ENCODE measurements at places on chromosomes 4 and X.

DNA sequence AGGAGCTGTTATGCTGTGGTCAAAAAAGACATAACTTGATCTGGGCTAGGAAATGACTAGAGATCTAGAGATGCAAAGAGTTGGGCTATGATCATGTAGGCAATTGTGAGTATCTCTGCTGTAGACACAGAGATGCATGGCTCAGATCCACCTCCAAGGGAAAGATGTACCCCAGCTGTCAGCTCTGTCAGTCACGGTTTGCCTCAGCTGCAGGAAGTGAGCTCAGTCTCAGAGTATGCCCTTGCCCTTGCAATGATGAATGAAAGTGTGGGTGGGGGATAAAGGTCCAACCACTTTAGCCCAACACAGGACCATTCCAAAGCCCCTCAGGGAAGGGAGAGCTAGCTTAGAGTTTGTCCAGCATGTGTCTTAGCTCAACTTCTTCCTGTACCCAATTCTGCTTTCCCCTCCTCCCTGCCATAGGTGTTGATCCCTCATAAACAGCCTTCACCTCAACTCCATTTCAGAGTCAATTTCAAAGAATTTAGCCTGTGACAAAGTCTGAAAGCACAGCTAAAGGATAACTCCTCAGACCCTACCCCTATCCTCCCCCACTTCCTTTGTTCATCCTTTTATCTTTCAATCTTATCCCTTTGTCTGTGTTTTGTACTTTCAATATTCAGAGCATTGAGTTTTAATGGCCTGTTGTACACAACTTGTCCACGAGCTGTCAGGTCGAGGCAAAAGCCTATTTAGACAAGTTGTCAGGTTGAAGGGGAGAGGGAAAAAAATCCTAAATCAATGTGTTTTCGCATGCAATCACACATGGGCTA, 90.6 kb downstream of the MID1IP1 start:
- no peak for DNase-seq

DNA sequence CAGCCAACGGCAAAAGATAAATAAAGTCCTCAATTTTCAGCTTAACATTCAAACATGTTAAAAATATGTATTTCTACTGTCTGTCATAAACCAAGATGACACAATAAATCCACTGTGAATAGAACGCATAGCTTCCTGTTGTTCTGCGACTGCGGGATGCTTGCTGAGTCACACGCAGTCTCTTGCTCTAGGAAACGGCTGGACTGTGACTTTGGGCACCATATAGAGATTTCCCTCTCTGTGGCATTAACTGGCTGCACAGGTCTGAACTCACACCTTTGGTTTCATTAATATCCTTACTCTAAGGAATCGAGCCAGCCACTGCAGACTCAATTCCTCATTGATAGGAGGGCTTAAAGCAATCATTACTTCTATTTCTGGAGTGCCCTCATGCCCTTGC, 8.4 kb downstream of the BEND4 start:
- DNase-seq, result no peak

DNA sequence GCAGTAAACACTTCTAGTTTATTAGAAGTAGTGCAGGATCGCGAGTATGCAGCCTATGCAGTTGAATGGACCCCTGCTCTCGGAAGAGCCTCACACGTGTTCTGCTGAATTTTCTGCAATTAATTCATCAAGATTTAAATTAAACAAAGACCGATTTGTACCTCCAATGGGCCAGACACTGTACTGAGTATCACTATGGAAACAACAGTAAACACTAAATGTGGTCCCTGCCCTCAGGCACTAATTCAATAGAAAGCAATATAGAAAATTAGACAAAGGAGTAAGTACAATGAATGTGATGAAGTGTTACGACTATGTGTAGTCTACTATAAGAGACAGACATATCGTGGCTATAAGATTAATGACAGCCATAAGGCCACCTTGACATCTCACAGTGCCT, 740.3 kb upstream of the FRG1 start:
- no peak for DNase-seq

DNA sequence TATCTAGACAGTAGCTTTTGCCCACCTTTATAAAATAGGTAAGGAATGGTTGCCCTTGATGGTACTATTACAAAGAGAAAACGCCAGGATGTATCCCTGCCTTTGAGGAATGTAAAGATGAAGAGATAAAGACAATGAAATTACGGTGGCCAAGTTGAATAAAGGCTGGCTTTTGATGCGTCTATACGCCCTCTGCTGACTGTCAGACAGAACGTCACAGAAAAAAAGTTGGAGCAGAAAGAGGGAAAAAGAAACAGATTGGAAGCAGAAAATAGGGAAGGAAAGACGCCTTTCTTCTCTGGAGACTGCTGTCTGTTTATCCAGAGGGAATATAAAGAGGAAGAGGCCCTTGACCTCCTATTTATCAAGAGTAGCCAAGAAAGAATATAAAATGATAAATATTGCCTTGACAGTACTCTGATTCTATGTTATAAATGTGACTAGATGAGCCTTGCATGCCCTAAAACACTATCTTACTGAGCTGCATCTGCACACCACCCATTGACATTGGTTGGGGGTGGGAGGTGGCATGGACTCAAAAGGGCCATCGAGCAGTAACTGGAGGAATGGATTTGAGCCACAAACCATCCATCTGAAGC, 30.6 kb downstream of the PCDH19 start:
- DNase-seq, result no peak

- peak; percentile 5 for DNase-seq
Observed at GRCh38 chr4:104860238-104861123, 286.2 kb upstream of the TET2 start.

GRCh38 chr4:41214136-41214824, at the start of gene APBB2:
APBB2 (minus strand) TSS chr4:41214542; CDS start chr4:41033254, 181,288 bp downstream.
- peak; percentile 87 for DNase-seq

DNA sequence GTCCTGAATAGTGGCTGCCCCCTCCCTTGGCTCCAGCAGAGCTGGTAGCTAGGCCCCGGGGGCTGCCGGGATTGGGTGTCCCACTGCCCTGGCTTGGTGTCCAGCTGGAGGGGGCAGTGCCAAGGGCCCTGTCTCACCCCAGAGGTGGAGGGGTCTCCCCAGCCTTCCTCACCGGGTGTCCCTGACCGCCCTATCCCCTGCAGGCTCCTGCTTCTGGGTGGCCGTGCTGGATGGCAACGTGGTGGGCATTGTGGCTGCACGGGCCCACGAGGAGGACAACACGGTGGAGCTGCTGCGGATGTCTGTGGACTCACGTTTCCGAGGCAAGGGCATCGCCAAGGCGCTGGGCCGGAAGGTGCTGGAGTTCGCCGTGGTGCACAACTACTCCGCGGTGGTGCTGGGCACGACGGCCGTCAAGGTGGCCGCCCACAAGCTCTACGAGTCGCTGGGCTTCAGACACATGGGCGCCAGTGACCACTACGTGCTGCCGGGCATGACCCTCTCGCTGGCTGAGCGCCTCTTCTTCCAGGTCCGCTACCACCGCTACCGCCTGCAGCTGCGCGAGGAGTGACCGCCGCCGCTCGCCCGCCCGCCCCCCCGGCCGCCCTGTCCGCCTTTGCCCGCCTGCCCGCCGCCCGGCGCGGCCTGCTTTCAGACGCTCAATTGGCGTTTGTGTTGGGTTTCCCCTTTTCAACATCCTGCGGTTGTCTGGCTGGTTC, 4.6 kb downstream of the NAT8L start:
- DNase-seq, result no peak

DNA sequence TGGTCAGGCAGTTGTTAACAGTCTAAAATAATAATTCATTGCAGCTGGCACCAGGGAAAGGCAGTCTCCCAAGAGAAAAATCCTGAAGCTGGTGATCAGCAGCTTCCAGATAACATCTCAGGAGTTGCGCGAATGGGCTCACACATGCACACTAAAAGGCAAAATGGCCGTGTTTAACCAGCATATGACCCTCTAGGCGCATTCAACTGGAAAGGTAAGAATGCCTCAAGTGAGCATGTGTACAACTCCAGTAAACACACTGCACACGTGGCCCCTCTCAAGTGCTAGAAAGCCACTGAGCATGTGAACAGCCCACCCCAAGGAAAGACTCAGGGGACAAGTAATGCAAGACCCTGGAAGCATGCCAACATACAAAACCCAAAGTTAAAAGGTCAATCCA, 33.1 kb downstream of the STPG2 start:
- no peak for DNase-seq

DNA sequence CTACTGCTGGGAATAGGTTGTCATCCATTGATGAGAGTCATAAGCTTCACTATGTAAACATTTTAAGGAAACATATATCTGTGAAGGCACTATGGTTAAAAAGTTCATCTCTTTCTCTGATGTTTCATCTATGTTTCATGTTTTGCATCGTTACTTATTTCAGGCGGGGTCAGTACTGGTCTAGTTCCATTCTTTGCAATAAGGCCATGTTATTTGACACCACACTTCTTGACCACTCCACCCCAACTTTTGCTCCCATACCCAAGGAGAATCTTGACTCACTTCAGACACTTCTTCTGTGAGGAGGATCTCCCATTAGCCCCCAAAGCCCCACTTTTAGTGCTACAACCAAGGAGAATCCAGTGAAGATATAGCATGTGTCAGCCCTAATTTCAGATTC, 119.4 kb downstream of the GRIA3 start:
- DNase-seq, result no peak

DNA sequence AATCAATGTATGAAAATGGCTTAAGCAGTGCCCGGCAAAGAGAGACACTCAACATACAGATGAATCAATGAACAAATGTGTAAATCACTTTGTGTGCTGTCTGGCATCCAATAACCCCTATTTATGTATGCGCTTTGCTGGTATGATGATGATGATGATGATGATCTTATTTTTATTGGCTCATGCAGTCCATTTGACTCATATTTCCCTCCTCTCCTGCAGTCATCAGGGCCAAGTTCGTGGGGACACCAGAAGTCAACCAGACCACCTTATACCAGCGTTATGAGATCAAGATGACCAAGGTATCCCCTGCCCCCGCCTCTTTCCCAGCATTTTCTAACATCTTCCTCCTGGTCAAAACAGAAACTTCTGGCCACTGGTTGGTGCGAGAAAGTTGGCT, 2.5 kb downstream of the TIMP1 start:
- DNase-seq, result no peak

DNA sequence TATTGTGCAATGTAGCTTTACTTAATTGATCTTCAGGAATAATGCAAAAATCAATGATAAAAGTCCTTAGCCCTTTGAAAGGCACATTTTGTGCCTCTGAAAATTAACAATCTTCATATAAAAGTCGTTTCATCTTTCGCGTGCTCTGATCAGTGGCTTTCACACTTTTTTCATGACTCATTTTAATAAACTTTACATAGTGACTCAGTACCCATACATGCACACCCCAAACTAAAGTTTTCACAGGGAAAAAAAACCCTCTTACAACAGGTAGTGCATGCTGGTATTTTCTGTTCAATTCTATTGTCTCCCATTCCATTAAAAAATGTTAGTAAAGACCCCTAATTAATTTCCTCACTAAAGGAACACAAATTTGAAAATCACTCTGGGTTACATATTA, 21.5 kb downstream of the RWDD4 start:
- no peak for DNase-seq

- no peak for DNase-seq
Observed at GRCh38 chr4:185874516-185875230, 62.7 kb upstream of the SORBS2 start.

GRCh38 chr4:1882850-1883271, 11.7 kb downstream of the NSD2 start:
- no peak for DNase-seq

- DNase-seq, result no peak
Observed at GRCh38 chr4:118018381-118019145, 15.7 kb upstream of the NDST3 start.

GRCh38 chrX:133415276-133416105, at the start of gene GPC4:
GPC4 (minus strand) TSS chrX:133415489; CDS start chrX:133414965, 524 bp downstream.
- peak; percentile 31 for DNase-seq

DNA sequence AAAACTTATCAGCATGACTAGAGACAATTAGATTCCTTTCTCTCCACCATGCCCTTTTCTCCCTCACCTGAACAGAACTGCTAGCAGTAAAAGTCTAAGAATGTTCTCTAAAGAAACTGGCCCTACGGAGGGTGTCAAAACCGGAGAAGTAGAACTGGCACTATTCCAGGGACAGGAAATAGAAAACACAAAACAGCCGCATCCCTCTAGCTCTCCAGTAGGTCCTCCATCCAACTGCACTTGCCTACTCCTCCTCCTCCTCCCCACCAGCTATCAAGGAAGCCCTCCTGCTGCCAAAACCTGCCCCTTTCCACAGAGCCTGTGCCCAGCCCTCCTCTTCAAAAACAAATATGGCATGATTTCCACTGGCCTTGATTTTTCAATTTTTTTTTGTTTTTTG, 28.4 kb downstream of the FUNDC1 start:
- no peak for DNase-seq

DNA sequence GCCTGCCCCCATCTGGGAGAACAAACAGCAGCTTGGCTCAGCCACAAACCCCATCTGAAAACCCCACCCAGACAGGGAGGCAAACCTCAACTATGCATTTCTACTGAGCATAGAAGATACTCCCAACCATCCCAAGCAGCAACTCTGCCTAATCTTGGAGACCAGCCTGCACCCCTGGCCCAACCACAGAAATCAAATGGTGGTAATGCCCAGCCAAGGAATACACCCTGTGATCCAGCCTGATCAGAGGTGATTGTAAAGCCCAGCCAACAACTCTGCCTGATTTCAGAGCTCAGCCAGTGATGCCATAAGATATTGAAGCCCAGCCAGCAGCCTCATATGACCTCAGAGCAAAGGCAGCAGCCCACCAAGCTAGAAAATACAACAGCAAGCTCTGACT, 19.8 kb downstream of the TMLHE start:
- DNase-seq, result no peak

DNA sequence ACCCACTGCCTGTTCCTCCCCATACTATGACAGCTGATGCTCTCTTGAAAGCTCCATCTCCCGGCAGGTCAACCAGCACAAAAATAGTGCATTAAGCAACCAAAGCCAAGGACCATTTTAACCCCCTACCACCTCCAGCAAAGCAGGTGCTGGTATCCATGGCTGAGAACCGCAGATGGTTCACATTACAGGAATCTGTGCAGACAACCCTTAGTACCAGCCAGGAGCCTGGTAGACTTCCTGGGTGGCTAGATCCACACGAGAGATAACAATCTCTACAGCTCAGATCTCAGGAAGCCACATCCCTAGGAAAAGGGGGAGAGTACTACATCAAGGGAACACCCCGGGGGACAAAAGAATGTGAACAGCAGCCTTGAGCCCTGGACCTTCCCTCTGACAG, 248.0 kb downstream of the FGF13 start:
- no peak for DNase-seq

- no peak for DNase-seq
Observed at GRCh38 chrX:115602308-115602707, 41.3 kb downstream of the PLS3 start.

DNA sequence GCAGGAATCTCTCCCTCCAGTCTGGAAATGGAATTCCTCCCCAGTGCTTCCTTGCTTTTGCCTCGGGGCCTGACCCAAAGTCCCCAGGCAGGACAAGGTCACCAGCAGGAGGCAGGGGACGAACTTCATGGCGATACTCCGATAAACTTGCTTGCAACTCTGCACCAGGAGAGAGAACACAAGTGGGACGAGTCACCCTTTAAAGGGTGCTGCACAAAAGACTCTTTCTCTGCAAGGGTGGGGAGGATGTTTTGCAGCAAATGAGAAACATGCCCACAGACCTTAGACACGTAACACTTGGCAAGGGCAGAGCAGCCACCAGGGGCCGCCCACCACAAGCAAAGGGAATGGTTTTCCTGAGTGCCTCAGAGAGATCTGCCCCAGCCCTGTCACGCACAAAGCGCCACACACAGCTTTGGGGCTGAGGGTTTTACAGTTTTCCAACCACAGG, at the start of gene FGFBP2:
Gene FGFBP2 (minus strand): TSS at position 175 of the 451 bp plus-strand sequence. CDS start 46 bp downstream, at position 129.
- no peak for DNase-seq

All from hypothalamus (tissue), 51 donors.